GOT3 (cell line): ENCODE measurements at places on chromosomes 5 and 9.

DNA sequence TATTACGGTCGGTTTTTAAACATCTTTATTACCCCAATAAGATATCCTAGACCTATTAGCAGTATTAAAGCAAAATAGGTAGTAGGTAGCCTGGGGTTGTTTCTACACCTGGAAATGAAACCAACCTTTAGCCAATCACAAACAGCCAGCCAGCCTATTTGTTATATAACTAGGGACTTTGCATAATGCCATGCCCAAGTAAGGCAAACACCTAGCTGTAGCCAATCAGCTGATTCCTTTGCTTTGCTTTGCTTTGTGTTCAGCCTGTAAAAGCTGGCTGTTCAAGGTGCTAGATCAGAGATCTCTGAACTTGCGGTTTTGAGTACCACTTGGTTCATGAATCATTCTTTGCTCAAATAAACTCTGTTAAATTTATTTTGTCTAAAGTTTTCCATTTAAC is 46.5 kb upstream of the SETD9 start:
- no peak for DNase-seq

DNA sequence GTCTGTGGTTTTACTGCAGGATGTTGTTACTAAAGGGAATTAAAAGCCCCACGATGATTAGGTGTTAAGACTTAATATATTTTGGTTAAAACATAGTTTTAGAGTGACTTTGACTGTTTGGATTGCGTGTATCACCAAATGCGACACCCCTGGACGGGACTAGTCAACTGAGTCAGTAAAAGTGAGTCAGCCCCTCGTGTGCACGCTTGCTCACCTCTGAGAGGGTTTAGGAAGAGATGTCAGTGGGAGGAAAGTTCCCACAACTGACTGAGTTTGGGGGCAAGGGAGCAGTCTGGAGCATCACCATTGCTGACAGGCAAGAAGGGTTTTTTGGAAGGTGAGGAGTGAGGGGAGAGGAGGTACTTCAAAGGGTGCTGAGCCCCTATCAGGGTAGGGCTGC is 14.4 kb upstream of the DMRT3 start:
- DNase-seq, result no peak

DNA sequence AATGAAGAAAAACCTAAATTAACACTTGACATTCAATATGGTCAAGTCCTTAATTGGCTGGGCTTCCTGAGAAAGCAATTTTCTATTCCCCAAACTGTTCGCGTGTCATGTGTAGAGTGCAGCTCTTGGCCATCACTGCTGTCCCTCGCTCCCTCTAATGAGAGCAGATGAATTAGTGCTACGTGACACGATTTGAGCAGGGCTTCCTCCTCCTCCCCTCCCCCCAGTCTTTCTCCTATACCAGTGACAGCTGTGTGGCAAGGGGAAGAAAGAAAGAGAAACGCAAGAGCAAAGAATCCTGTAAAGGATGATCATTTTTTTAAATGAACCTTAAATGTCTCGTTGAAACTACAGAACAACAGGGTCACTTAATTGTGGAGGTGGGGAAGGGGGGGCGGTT is 159.6 kb downstream of the BNC2 start:
- no peak for DNase-seq

GRCh38 chr5:74020503-74020902 is 394.5 kb downstream of the ARHGEF28 start:
- DNase-seq, result no peak

DNA sequence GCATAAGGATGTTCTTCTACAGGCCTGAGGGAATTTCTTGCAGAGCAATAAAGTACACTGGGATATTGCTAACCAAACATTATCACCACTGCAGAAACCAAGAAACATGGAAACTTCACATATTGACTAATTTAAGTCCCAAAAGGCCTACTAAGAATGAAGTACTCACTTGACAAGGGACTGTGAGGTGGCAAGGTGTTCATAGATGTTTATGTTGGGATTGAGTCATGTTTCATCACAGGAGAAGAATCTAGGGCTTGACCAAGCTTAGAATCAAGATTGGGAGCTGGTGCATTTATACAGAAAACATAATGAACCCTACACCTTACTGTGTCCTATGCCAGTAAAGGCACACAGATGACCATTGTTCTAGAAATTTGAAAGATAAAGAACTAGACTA is 56.7 kb upstream of the GAS1 start:
- no peak for DNase-seq

DNA sequence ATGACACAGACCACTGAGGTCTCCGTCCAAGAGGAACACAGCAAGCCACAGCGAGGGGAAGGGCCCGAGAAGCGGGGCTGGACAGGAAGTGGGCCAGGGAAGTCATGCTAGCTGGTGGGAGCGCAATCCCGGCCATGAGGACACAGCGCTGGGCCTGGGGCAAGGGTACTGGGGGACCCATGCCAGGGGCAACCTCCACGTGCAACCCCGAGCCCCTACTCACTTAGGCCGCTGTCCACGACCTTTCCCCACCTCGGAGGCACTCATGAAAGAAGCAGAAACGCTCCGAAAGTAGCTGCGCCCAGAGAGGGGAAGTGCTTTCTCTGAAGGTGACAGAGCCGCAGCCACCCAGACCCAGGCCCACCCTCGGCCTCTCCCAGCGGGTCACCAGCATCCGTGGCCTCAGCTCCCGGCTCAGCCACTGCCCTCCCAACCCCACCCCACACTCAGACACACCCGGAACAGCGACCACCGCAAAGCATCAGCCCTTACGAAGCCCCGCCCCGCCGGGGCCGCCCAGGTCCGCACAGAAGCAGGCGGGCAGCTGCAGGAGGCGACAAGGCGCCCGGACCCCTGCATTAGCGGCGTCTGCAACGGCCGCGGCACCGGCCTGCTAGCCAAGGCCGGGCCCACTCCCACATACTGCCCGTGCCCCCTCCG is 782 bp downstream of the BICD2 start:
- DNase-seq, result no peak

DNA sequence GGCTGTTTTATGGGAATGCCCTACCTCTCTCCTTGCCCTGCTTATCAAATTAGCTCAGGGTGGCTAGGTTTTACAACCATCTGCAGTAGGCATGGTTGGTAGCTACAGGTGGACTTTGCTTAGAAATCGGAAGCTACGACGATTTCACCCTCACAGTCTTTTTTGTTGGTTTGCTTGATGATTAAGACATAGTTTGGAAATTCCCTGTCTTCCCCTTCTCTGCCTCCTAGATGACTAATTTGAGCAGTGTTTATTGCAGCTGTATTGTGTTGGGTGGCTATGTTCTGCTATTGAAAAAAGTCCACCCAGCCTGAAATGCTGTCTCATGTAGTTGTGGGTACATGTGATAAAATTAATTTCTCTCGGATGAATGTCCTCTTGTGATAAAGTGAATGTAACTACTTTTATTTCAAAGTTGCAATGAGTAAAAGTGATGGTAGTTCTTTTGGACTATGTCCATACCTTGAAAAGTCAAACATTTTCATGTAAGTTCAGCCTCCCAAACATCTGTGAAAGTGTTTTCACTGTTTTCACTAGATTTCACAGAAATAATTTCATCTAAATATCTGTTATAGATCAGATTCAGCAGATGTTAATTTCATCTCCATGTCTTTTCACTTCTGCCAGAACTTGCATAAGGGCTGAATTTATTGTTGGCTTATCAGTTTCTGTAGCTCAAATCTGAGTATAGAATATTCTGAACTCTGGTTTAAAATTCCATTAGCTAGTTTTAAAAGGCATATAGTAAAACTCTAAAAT is 37.3 kb upstream of the FYB1 start:
- no peak for DNase-seq

DNA sequence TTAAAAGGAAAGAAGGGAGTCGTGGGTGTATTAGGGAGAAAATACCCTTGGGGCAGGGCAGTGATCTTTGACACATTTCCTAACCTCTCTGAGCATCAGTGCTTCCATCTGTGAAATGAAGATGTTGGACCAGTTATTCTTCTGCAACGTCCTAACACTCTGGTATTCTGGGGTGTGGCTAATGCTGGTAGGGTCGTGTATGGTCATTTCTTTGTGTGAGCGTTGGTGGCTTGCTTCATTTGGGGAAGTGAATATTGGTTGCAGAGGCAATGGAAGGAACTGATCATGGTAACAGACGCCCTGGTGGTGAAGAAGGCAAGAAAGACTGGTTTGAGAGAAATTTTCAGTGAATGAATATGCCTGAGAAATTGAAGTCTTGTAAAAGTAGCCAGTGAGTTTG is 67.9 kb upstream of the TTC23L start:
- DNase-seq, result no peak

GRCh38 chr9:20290257-20290656 is 332.0 kb downstream of the MLLT3 start:
- DNase-seq, result no peak

DNA sequence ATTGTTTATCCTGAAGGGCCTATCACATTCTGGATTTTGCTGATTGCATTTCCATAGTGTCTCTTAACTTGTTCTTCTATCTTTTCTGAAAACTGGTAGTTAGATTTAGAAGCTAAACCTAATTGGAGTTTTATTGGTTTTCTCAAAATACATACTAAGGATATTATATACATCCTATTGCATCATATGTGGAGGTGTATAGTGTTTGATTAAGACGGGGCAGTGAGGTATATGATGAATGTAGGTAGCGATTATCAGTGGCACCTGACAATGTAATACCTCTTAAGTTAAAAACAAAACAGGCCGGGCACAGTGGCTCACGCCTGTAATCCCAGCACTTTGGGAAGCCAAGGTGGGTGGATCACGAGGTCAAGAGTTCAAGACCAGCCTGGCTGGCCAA is 35.0 kb downstream of the TGFBR1 start:
- no peak for DNase-seq

DNA sequence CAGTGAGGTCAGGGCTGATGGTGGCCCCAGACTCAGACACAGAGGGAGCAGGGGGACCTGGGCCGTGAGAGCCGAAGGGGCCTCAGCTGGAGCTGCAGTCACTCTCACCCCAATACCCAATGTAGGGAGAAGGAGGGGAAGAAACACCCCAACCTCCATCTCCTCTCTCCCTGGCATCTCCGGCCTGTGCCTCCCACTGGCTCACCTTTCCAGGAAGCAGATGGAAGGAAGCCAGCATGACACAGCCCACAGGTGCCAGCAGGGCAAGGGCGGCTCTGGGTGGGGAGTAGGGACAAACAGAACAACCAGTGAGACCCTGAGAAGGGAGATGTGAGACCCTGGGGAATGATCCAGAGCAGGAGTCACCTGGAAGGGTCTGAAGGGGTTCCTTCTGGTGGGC is 3.0 kb upstream of the CRB2 start:
- no peak for DNase-seq

DNA sequence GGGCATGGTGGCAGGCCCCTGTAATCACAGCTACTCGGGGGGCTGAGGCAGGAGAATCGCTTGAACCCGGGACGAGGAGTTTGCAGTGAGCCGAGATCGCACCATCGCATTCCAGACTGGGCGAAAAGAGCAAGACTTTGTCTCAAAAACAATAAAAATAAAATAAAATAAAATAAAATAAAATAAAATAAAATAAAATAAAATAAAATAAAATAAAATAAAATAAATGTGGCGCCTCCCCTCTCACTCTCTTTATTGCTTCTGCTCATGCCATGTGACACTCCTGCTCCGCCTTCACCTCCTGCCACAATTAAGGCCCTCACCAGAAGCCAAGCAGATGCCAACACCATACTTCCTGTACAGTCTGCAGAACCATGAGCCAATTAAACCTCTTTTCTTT is 3.8 kb upstream of the SHC3 start:
- no peak for DNase-seq

- no peak for DNase-seq
Measured at GRCh38 chr5:24347158-24347557, 297.6 kb downstream of the CDH10 start.

DNA sequence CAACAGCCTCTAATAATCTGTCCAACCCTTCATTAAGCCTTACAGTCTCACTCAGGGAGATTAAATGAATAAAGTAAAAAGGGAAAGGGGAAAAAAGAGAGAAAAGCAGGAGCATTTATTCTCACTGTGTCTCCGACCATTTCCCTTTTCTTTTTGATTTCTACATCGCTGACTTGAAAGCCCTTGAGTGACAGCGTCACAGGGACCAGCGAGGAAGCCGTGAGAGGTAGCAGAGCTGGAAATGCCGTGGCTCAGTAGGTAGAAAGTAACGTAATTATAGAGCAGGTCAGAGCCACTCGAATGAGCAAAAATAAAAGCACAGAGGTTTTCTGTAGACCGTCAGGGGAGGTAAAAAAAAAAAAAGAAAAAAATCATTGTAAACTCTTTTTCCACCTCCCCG is 52.4 kb downstream of the ASS1 start:
- DNase-seq, result no peak

DNA sequence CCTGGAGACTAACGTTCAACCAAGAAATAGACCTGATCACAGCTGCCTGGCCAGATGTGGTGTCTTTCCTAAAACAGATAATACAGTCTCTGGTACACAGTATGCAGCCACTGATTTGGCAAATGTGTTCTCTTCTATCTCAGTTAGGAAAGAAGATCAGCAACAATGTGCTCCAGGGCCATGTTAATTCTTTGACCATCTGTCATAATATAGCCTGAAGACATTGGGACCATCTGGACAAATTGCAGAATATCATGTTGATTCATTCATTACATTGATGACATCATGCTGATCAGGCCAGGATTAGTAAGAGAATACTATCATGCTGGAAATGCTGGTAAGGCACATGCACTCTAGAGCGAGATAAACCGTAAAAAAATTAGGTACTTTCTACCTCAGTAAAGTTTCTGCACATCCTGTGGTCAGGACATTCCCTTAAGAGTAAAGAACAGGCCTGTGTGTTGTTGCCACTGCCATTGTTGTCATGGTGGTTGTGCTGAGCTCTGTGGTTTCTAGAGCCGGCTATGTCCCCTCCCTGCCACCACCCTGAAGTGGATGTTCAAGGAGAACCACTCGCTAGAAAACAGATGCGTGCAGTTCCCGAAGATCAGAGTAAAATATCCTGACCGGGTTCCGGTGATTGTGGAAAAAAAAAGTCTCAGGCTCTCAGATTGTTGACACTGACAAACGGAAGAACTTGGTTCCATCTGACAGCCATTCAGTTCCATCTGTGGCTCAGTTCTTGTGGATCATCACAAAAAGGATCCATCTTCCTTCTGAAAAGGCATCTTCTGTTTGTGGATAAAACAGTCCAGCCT is 6.4 kb upstream of the JMY start:
- no peak for DNase-seq

- no peak for DNase-seq
Measured at GRCh38 chr5:5380298-5380697, 42.2 kb upstream of the ICE1 start.

- DNase-seq, result no peak
Measured at GRCh38 chr5:177209610-177210009, 76.0 kb downstream of the NSD1 start.

DNA sequence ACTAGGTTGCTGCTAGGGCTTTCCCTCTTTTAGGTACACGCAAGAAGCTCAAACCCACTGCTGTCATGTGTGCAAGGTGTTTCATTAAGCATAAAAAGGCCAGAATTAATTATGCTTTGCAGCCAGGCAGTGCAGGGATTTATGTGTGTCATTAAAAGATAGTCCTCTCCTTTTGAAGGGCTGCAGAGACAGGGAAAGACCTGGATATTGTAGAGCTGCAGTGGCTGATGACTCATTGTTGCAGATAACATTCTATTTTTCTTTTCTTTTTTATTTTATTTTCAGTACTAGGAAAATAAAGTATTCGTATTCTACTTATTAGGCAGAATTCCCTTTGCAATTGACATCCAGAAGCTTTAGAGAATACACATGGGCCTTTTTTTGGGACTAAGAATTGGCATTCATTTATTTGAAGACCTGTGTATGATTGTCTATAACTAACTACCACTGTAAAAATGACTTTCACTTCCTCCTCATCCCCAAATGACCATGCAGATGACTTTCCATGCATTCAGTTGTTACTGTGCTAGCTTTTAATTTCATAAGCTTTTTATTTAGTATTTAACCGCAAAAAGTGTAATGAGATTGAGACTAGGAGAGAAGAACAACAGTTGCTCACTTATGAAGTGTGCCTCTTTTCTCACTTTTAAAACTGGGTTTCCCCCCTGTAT is 113.0 kb downstream of the PAM start:
- no peak for DNase-seq
